Bladder microvascular endothelial cell (primary cell): ENCODE measurements at places on chromosomes 11 and 22. TPM values are rescaled to one million over a fixed set of nuclear protein-coding genes. Genes with fewer than 3 reads are reported as not detected.

Gene VWA5A
- total RNA-seq = 5.7 and 6.6 TPM in 2 replicates

Gene NUP98
- total RNA-seq = 62.2 and 124 TPM in 2 replicates

Gene LRRC55
- 0.16 and 0.31 TPM in 2 replicates for total RNA-seq

Gene GLYAT
- not detected in 2 replicates for total RNA-seq

Gene C11orf52
- total RNA-seq = 0.16 and 0.25 TPM in 2 replicates

Gene CDON
- total RNA-seq = 0.81 and 7.0 TPM in 2 replicates

Gene OR5B21
- total RNA-seq = not detected in 2 replicates

Gene CARD10
- 29.6 and 37.2 TPM in 2 replicates for total RNA-seq

Gene NOX4
- 21.5 and 32.3 TPM in 2 replicates for total RNA-seq

Gene LRRC10B
- total RNA-seq = not detected in 2 replicates

Gene RIC8A
- 144 and 223 TPM in 2 replicates for total RNA-seq

Gene RAG1
- 0.81 and 1.4 TPM in 2 replicates for total RNA-seq

Gene SNX32
- total RNA-seq = under 0.01 and 0.50 TPM in 2 replicates

Gene TNNT3
- total RNA-seq = 2.1 TPM in 1 of 2 replicates, not detected in the other

Gene HORMAD2
- total RNA-seq = not detected in 2 replicates

Gene CLTCL1
- 3.1 and 7.6 TPM in 2 replicates for total RNA-seq

Gene SLC35E4
- total RNA-seq = 13.1 and 21.0 TPM in 2 replicates

Gene SLC6A5
- total RNA-seq = not detected in 2 replicates

Gene DDIAS
- total RNA-seq = 2.9 and 5.7 TPM in 2 replicates

Gene OR51B5
- not detected in 2 replicates for total RNA-seq

Gene IFTAP
- 21.2 and 29.8 TPM in 2 replicates for total RNA-seq

Gene C22orf42
- not detected in 2 replicates for total RNA-seq

Gene MS4A12
- not detected in 2 replicates for total RNA-seq

Gene BEST1
- total RNA-seq = under 0.01 TPM in 1 of 2 replicates, not detected in the other

Gene NECTIN1
- 1.9 and 5.2 TPM in 2 replicates for total RNA-seq

Gene OR8G5
- total RNA-seq = not detected in 2 replicates

Gene APOA4
- not detected in 2 replicates for total RNA-seq

Gene MRPL21
- 58.9 and 69.9 TPM in 2 replicates for total RNA-seq

Gene GALNT18
- total RNA-seq = 31.6 and 137 TPM in 2 replicates

Gene SLC1A2
- total RNA-seq = not detected in 2 replicates

Gene KIAA0930
- 48.2 and 58.3 TPM in 2 replicates for total RNA-seq

Gene DNHD1
- 1.3 and 4.5 TPM in 2 replicates for total RNA-seq

Gene CYP2D6
- total RNA-seq = 0.16 and 0.50 TPM in 2 replicates

Gene HBG1
- total RNA-seq = not detected in 2 replicates

Gene BTG4
- not detected in 2 replicates for total RNA-seq

Gene NRIP3
- 0.82 and 5.5 TPM in 2 replicates for total RNA-seq

Gene OR52E2
- not detected in 2 replicates for total RNA-seq

Gene ATG13
- 58.9 and 60.1 TPM in 2 replicates for total RNA-seq

Gene TMPRSS5
- total RNA-seq = 0.13 and 0.16 TPM in 2 replicates

Gene FBLN1
- total RNA-seq = 0.16 and 1.1 TPM in 2 replicates

Gene NCAM1
- total RNA-seq = 0.65 and 6.5 TPM in 2 replicates

Gene TSSK2
- total RNA-seq = not detected in 2 replicates

Gene HPX
- total RNA-seq = 0.32 and 0.57 TPM in 2 replicates

Gene TESMIN
- total RNA-seq = 1.5 and 2.3 TPM in 2 replicates

Gene ZC3H12C
- total RNA-seq = 10.0 and 24.0 TPM in 2 replicates

Gene BLID
- total RNA-seq = 0.16 and 0.82 TPM in 2 replicates

Gene RGL4
- not detected in 2 replicates for total RNA-seq

Gene TAF10
- total RNA-seq = 22.5 and 46.9 TPM in 2 replicates

Gene EIF1AD
- total RNA-seq = 24.6 and 46.3 TPM in 2 replicates

Gene CHID1
- total RNA-seq = 26.4 and 52.3 TPM in 2 replicates

Gene SHANK2
- total RNA-seq = under 0.01 and 0.38 TPM in 2 replicates

Gene PGA5
- total RNA-seq = not detected in 2 replicates

Gene ST3GAL4
- total RNA-seq = 8.4 and 12.7 TPM in 2 replicates
